ENCODE measurements at places on chromosomes 7 and 10.

DNA sequence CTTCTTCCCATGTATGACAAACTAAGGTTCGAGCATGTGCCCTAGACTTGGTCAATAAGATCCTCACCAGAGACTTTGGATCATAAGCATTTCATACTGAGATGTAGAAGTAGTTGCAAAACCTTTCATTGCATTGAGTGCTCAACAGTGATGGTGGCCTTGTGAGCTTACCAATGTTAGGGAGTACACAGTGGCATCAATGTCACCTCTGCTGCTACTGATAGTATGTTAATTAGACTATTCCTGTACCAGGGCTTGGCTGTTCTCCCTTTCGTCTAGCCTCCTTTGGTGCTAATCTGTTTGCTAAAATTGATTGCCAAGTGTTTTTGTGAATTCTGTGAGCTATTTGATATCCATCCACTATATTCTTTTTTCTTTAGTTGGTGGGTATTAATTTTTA lies 264.5 kb upstream of the SEMA3C start:
- no peak for DNase-seq

GRCh38 chr10:22701132-22701826 lies 13.1 kb downstream of the PIP4K2A start:
- DNase-seq = no peak

DNA sequence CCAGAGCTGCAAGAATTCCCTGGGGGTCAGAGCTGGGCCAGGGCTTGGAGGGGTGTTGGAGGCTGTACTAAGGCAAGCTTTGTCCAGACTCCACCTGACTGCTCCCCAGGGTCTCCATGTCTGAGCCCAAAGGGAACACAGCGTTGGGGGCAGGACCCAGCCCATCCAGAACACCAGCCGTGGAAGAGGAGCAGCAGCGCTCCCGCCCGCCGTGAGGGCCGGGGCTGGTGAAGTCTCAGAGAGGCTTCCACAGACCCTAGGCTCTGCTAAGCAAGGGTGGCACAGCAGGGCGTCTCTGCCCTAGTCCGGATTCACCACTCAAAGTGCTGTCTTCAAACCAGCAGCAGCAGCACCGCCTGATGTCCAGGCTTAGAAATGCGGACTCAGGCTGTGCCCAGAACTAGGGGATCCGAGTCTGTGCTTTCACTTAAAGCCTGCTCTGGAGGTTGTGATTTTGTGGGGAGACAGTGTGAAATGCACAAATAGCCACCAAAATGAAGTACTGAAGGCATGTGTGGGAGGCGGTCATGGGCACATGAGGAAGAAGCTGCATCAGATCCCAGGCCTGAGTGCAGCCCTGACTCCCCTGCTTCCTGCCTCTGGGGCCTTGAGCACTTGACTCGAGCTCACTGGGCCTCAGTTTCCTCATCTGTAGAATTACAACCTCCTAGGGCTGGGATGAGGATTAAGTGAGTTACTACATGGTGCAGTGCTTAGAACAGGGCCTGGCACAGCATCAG lies 16.6 kb upstream of the AQP1 start:
- no peak for DNase-seq

DNA sequence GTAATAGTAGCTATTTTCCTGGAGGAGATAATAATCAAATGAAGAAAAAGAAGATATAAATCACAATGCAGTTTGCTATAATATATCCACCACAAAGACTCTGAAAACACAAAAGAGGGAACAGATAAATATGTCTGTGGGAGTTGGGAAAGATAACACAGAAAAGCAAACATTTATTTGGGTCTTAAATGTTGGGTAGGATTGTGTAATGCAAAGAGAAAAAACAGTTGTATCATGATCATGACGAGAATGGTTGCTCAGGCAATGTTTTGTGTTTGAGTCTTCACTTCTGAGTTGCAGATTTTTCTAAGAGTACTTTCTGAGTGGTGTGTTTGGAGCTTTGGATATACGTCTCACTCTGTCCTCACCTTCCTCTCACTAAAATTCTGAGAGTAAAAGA lies 437.5 kb downstream of the TFEC start:
- DNase-seq = no peak

DNA sequence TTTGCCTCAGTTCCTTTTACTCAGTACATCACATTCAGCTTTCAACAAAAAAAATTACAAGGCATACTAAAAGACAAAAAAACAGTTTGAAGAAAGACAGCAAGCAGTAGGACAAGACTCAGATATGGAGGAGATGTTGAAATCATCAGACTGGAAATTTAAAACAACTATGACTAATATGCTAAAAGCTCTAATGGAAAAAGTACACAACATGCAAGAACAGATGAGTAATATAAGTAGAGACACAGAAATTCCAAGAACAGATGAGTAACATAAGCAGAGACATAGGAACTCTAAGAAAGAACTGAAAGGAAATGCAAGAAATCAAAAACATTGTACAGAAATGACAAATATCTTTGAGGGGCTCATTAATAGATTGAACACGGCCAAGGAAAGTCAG lies 402.6 kb downstream of the NEBL start:
- DNase-seq = no peak

- no peak for DNase-seq
These were observed 11.2 kb upstream of the PRDX3 start for GRCh38 chr10:119189811-119190282.

- DNase-seq = no peak
These were observed 75.5 kb downstream of the MACC1 start for GRCh38 chr7:20141666-20142065.

DNA sequence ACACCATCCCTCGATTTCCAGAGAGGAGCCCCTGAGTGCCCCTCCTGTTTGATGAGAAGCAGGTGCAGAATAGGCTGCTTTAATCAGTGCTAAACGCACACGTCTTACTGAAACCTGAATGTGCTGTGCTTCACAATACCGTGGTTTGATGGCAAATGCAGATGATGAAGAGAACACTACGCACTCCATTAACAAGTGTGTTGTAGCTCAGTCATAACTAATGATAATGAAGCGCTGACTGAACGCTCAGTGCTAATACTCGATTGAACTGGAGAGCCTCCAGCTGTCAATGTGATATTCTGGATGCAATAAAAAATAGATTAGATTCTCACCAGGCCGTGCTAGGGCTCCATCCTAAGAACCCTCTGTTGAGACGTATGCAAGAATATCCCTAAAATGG lies 279.7 kb upstream of the PLPP4 start:
- no peak for DNase-seq

Data from GM04504 (cell line).